ENCODE measurements at places on chromosomes 3 and 15. TPM values are rescaled to one million over a fixed set of nuclear protein-coding genes. Genes with fewer than 3 reads are reported as not detected.

The AGBL1 gene
- not detected for total RNA-seq

The P2RY1 gene
- total RNA-seq: 0.47 TPM

The SKOR1 gene
- 0.07 TPM for total RNA-seq

The EXOSC7 gene
- 43.4 TPM for total RNA-seq

The INSYN1 gene
- 1.9 TPM for total RNA-seq

The GCHFR gene
- total RNA-seq: 7.3 TPM

The MAP6D1 gene
- total RNA-seq: 6.3 TPM

The AADACL2 gene
- not detected for total RNA-seq

The TMEM40 gene
- total RNA-seq: 0.52 TPM

The FOXB1 gene
- total RNA-seq: not detected

The FGD5 gene
- total RNA-seq: 0.06 TPM

The FANCD2OS gene
- total RNA-seq: not detected

The ONECUT1 gene
- 0.17 TPM for total RNA-seq

The GOLGA8K gene
- 0.56 TPM for total RNA-seq

The GPR176 gene
- 10.1 TPM for total RNA-seq

The HHATL gene
- total RNA-seq: 0.31 TPM

The AMIGO3 gene
- total RNA-seq: 1.1 TPM

The SHC4 gene
- total RNA-seq: 0.80 TPM

The MNS1 gene
- total RNA-seq: 3.0 TPM

The DPH6 gene
- 13.4 TPM for total RNA-seq

The SCN5A gene
- total RNA-seq: 1.0 TPM

The NRROS gene
- total RNA-seq: not detected

The EAF2 gene
- total RNA-seq: 1.5 TPM
